ENCODE measurements at places on chromosomes 2 and 18.

DNA sequence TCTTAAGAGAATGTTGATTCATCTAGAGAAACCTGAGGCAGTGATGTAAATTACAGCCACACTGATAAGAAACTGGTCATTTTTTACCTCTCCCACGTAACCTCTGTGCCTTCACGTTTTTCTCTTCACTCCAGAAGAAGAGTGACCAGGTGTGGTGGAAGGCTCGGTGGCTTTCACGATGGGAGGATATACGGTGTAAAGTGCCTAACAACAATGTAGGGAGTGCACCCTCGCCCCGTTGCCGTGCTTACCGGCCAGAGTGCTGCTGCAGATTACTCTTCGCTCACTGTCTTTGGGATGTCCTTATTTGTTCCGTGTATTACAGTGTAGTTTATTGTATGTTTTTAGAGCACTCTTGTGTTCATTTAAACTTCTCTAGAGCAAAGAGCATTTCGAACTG lies 46.5 kb downstream of the NCK2 start:
- DNase-seq, result no peak

GRCh38 chr18:8989855-8990254 lies 112.6 kb upstream of the NDUFV2 start:
- no peak for DNase-seq

DNA sequence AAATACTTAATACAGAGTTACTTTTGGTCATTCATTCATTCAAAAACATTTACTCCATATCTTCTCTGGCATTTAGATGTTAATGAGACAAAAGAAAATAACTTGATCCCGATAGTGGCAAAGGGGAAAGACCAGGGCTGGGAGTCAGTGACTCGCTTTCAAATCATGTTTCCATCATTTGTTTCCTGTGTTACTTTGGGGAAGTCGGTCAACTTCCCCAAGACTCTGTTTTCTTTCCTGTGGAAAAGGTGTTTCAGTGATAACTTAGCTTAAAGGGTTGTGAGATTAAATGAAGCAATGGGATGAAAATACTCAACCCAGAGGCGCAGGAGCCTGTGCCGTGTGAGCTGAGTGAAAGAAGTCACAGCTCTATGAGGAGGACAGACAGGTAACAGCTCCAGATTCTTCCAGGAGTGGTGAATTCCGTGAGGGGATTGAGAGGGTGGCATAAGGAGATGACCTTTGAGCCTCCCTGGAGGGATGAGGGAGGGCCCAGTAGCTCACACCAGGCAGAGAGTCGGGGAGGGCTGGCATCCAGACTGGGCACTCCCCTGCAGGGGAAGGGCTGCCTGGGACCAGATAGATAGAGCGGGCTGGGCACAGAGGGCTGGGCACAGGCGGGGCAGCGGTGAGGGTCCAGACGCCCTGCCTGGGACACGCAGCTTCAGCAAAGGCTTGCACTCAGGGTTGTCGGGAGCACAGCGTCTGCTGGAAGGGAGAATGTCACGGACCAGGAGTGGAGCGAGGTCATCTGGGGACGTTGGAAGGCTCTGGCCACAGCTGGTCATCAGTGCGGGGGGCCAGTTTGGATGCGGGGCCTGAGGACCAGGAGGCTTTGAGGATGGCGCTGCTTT lies 70.1 kb downstream of the TSHZ1 start:
- no peak for DNase-seq

- DNase-seq, result no peak
Measured at GRCh38 chr2:24228470-24228869, 53.6 kb downstream of the FAM228A start.

DNA sequence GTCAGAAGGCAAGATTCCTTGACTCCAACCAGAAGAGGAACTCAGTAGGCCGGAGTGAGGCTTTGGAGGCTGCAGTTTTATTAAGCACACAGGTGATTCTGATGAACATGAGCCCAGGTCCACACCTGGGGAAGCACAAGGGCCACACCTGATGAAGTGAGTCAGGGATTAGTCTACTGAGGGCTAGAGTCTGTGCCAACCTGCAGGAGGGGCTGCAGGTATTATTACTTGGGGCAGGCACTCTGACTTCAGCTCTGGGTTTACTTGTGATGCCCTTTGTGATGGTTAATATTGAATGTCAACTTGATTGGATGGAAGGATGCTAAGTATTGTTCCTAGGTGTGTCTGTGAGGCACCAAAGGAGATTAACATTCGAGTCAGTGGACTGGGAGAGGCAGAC lies 75.2 kb upstream of the ZCCHC2 start:
- DNase-seq, result no peak

DNA sequence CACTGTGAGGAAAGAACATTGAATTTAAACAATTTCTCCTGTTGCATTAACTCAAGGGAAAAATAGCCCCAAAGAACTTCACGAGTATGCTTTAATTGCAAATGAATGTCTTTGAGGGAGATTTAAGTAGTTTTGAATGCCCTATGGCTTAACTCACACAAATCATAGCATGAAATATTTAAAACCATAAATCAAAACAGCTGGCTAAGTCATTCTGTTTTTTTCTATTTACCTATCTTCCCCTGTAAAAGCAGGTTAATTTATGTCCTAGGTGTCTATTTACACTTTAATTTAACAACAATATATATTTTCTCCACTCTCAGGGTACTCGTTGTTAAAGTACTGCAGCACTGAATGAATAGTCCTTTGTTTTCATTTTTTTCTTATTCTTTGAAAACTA lies 118.8 kb upstream of the PIEZO2 start:
- no peak for DNase-seq

DNA sequence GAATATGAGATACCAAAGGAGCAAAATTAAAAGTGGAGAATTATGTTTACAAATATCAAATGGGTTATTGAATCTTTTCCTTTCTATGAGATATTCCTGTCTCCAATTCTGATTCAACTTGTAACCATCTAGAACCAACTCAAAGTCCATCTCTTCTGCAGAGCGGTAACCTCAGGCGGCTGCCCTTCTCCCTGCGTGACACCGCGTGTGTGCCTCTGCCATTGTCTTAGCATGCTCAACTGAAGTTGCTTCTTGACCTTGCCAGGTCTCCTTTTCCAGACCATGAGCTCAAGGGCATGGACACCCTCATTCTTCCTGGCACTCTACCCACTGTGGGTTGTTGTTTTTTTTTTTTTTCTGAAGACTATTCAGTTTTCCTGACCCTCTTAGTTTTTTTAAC lies 104.0 kb upstream of the FOSL2 start:
- DNase-seq, result no peak

DNA sequence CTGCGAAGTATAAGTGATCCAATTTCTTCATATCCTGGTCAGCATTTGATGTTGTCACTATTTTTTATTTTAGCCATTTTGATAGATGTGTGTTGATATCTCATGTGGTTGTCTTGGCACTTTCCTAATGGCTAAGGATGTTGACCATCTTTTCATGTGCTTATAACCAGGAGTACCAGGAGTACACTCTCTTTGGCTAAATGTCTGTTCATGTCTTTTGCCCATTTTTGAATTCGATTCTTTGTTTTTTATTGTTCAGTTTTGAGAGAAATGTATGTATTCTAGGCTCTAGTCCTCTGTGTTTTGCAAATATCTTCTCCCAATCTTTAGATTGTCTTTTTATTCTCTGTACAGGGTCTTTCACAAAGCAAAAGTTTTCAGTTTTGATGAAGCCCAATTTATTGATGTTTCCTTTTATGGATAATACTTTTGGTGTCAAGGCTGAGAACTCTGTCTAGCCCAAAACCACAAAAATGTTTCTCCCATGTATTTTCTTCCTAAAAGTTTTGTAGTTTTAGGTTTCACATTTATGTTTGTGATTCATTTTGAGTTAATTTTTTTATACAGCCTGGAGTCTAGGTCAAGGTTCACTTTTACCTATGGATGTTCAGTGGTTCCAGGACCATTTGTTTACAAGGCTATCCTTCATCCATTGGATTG lies 65.4 kb downstream of the SDC1 start:
- DNase-seq, result no peak

DNA sequence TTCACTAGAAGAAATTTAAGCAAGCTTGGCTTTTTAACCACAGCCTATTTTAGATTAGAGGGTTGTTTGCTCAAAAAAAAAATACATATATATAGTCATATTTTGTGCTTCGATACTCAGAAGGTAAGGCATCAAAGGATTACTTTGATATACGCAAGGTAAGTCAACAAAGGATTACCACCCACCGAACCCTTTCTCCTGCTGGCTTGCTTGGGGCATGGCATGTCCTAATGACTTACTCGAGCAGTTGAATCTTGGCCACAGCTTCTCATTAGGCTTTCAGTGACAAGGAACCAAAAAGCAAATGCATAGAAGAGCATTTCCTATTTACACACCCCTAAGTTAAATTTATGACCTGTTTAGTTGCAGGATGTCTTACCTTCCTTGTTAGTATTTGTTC lies 295.7 kb downstream of the AGAP1 start:
- DNase-seq, result no peak

GRCh38 chr2:32806857-32807256 lies 139.9 kb upstream of the LTBP1 start:
- no peak for DNase-seq

- DNase-seq, result no peak
Measured at GRCh38 chr2:101985101-101985792, 6.5 kb upstream of the IL1R2 start.
